Bone marrow (tissue), 2 donors: ENCODE measurements at places on chromosomes 11 and 22.

GRCh38 chr11:133249065-133249464 lies 283.2 kb downstream of the OPCML start:
- DNase-seq: no peak

GRCh38 chr22:45688600-45689080 lies 17.0 kb downstream of the ATXN10 start:
- DNase-seq: no peak

DNA sequence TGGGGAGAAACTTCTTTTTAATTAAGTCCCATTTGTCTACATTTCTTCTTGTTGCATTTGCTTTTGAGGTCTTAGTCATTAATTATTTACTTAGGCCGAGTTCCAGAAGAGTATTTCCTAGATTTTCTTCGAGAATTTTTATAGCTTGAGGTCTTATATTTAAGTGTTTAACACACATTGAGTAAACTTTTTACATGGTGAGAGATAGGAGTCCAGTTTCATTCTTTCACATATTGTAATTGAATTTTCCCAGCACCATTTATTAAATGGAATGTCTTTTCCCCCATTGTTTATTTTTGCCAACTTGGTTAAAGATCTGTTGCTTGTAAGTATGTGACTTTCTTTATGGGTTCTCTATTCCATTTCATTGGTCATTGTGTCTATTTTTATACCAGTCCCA lies 1344.0 kb upstream of the RAG2 start:
- DNase-seq: no peak

- no peak for DNase-seq
Observed at GRCh38 chr11:109606256-109606655, 184.3 kb downstream of the C11orf87 start.

GRCh38 chr22:40898850-40899357 lies 37.0 kb upstream of the DNAJB7 start:
- DNase-seq: peak; percentile 75

DNA sequence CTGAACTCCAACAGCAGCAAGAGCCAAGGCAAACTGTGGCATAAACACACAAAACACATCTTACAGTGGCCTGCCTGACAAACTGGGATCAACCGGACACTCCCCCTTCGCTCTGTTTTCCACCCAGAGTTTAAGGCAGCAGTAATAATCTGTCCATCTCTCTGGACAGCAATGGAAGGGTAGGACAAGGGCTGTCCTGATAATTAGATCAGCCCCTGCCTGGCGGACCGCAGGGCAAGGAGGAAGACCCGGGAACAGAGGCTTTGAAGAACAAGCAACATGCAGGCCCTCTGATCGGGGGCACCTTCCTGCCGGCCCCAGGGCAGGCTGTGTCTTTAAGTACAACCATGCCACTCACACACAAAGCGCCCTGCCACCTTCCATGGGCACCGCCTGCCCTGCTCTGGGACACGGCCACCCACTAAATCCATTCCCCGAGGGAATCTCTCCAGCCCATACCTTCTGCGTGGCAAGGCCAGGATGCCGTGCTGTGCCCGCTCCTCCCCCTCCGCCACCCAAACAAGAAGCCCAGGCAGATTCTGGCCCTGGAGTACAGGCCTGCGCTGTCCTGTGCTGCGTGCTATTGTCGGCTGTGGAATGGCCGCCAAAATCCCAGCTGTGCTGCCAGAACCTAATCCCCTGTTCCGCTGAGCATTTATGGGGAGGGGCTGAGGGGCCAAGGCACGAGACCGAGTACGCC lies 38.8 kb downstream of the NUMA1 start:
- DNase-seq: peak; percentile 57

GRCh38 chr22:36753120-36753802 lies 22.7 kb downstream of the IFT27 start:
- DNase-seq: no peak

GRCh38 chr11:98835335-98835734 lies 185.4 kb upstream of the CNTN5 start:
- no peak for DNase-seq

GRCh38 chr22:28442264-28442710 lies 237.4 kb downstream of the TTC28 start:
- peak; percentile 35 for DNase-seq

DNA sequence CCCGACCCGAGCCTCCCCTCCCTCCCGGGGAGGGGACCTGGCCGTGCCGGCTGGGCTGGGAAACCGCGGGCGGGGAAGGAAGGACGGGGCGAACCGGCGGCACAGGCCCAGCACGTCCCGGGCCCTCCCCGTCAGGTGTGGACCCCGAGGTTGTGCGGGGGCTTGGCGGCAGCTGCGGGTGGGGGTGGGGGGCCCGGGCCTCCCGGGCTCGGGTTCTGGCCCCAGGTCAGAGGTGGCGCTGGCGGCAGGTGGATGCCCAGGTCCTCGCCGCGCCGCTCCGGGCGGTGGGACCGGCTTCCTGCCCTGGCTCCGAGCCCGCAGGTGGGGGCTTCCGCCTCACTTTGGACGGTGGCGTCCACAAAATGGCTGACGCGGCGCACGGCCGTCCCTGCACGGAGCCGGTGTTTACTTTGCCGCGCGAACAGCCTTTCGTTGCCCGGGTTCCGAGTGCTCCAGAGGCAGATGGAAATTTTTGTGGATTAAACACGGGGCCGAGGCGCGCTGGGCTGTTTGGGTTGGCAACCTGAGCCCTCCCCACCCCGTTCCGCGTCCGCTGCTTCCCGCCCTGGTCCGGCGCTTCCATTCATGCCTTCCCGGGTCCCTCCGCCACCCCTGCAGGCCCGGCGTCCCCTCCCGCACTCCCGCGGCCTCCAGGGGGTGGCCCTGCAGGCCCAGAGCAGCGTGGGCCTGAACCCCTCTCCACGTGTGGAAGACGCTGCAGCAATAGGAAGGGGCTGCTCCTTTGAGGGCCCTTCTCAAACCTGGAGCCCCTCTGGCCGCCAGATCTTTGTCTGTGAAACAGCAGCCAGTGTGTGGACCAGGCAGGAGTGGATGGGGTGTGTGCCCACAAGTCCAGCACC lies 92.0 kb upstream of the KCNQ1OT1 start:
- DNase-seq: no peak
